ENCODE measurements at places on chromosomes 2 and 18.
A peak's percentile ranks its signal among the peaks of the same experiment; 100 is the strongest.

DNA sequence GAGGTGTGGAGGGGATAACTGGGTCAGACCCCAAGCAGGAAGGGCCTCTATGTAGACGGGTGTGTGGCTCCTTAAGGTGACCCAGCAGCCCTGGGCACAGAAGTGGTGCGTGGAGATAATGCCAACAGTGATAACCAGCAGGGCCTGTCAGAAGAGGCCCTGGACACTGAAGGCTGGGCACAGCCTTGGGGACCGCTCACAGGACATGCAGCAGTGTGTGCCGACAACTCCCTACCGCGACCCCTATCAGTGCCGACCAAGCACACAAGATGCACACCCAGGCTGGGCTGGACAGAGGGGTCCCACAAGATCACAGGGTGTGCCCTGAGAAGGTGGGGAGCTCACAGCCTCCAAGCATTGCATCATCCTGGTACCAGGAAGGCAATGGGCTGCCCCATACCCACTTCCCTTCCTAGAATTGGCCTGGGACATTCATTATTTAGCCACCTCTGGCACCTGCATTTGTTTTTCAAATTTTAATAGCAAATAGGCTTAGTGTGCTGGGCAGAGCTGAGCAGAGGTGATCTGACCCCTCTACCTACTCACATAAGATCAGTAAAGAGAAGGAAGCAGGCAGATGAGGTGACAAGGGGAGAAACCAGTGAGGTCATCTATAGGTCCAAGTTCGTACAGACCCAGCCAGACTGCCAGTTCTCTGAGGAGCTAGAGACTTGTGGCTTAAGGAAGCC, 55.2 kb downstream of the BCL11A start:
- DNase-seq, result no peak

DNA sequence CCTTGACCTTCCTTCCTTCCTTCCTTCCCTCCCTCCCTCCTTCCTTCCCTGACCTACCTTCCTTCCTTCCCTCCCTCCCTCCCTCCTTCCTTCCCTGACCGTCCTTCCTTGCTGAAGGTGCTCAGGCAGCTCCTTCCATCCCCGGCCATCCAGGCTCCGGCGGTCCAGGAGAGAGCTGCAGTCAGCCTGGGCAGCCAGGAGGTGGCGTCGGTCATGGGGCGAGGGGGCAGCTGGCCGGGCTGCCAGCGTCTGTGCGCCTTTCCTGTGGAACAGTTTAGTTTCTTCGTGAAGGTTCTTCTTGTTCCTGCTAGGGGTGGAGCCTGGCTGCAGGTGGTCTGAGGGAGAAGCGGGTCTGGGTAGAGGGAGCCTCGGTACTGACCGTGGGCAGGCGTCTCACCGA, 15.7 kb downstream of the GPR35 start:
- no peak for DNase-seq

- no peak for DNase-seq
Observed at GRCh38 chr2:51528156-51528555, 496.2 kb upstream of the NRXN1 start.

DNA sequence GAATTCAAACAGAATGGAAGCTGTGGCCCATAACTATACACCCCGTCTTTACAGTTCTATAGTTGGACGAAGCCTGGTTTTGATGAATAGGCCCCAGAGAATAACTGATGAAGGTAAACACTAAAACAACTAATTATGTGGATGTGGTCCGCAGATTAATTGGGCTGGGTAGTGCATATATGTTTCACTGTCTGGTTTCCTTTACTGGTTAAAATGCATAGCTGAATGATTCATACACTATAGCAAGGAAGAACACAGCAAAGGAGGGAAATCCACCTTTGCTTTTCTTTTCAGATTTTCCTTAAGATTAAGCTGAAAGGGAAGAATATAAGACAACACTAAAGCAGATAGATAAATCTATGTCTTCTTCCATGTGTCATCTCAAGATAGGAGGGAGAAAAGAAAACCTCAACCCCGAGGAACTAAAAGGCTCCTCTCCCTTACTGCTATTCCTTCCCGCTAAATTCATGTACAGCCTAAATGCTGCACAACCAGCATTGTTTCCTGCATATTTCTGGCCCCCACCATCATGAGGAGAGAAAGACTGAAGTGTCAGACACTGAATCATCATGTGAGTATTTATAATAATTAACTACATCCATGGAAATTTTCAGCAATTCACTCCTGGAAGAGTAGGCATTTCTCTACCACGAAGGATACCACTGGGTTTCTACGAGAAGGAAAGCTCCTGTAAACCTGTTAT, 297.1 kb upstream of the CCDC68 start:
- no peak for DNase-seq

GRCh38 chr18:45745817-45746461, 22.0 kb downstream of the SLC14A1 start:
- no peak for DNase-seq

- no peak for DNase-seq
Observed at GRCh38 chr2:27407798-27408491, 1.4 kb downstream of the PPM1G start.

DNA sequence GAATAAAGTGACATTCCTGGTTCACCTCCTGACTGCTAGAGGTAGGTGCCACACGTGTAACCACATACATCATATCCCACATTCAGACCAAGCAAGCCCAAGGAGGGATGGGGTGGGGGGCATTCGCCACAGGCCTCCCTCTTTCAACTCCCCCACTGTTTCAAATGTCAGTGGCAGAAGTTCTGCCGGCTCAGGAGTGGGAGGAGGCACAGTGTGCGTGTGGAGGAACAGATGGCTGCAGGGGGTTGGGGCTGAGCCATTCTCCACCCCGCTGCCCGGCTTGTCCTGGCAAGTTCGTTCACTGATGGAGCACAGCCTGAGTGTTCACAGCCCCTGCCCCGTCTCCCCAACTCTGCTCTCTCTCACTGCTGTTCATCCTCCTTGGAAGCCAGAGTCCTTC, 75.4 kb upstream of the TANC1 start:
- no peak for DNase-seq

DNA sequence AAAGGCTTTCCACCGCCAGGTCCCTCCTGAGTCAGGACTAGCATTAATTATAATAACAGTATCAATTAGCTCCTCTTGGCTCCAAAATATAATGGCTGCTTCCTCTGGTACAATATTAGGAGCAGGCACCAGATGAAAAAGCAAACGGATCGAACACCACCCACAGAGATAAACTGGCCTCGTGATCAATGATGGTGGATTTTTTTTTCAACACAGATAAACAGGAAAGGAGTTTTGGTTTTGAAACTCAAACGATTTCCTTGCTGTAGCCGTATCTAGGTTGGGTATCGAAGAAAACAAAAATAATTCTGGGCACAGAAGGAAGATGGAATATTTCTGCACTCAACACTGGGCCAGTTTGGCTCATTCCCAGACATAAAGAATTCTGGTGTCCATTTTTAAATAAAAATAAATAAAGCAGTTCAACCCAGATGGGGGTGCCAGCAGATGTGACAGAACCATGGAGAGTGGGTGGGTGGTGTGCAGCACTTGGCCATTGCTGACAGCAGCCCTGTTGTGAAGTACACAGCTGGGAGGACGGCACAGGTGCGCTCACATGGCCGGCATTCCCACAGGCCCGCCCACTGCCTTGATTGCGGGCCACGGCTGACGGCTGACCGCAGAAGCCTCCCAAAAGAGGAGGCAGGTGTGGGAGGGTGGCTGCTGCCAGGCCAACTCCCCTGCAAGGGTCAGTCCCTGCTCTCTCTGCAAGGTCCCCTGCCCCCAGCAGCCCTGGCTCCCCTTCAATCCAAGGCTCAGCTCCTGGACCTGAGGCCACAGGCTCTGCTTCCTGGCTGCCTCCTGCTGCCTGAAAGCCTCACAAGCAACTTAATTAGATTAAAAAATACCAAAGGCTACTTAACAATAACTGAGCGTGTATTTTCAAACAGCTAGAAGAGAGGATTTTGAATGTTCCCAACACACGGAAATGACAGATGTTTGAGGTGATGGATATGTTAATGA, 351.9 kb upstream of the ID2 start:
- DNase-seq, result no peak

DNA sequence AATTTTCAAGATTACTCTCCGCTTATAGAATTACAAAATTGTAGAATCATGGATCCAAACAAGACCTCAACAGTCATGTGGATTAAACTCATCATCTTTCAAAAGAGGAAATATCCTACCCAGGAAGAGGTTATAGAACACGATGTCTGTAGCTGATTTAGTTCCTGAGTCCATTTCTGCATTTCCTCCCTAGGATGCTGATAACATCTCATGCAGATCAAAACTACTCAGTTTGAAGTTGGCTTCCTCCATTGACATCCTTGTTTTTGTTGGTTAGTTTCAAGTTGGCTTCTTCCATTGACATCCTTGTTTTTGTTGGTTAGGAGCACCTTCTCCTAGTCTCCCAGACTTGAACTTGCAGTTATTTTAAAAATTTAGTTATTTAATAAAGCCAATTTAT, 147.5 kb downstream of the PARD3B start:
- DNase-seq, result no peak

DNA sequence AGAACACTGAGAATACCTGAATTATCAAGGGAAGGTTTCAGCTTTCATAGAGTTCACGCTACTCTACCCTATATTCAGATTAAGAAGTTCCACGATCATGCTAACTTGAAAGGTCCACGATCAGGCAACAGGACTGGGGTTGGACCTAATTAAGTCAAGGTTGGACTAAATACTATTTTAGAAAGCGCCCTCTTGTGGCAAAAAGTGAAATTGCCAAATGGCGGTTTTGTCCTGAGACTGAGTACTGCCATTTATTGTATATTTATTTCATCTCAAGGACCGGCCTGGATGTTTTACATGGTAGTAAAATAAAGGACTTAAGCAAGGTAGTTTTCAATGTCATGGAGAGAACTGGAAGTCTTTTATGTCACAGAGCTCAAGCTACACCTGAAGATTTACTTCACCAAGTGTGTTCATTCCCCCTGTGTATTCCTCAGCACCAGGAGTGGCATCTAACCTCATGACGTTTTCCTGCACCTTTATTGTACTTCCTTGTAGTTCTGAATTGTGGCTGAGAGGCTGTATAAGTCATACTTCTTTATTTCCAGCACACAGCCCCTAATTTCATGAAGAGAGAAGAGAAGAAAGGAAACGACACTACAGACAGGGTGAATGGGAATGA, 56.8 kb downstream of the SRD5A2 start:
- peak; percentile 3 for DNase-seq

DNA sequence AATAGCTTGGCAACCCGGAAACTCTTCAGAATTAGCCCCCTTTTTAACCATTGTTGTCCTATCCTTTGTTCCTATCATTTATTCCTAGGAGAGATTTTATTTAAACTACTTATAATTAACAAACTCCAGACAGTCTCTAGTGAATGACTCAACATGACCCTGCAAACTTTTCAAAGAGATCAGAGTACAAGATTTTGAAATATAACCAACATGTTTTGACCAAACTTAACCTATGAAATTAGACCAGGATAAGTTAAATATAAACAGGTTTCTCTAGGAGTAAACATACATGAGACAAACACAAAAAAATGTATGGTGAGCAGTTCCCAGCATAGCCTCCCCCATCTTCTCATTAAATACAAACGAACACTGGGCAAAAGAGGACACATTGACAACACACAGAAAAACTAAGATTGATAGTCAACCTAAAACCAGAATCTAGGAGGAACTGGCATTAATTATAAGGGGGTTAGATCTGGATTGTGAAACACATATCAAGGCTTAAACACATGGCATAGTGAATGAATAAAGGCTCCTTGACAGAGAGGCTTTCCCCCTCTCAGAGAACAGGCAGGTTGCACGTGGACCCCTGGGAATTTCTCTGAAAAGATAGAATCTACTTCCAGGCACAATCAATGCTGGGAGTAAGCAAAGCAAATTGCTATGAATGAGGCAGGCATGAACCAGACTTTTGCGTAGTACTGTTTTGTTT, 284.1 kb downstream of the IRS1 start:
- no peak for DNase-seq

GRCh38 chr2:12223732-12224131, 477.3 kb downstream of the LPIN1 start:
- DNase-seq, result no peak

DNA sequence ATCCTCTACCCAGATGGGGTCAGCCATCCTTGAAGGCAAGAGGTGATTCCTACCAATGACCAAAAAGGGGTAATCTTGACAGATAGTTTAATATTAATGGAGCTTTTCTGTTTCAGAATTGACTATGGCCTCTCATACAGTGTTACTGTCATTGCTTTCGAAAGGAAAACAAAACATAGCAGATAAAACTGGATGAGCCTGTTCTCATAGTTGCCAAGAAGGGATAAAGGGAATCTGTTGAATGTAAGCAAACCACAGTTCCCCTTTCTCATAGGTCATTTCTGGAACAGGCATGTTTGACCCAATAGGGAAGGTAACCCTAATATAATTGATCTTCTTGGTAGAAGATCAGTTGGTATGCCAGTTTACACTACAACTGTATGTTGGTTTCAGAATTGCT, 1.6 kb downstream of the RAB27B start:
- DNase-seq, result no peak

DNA sequence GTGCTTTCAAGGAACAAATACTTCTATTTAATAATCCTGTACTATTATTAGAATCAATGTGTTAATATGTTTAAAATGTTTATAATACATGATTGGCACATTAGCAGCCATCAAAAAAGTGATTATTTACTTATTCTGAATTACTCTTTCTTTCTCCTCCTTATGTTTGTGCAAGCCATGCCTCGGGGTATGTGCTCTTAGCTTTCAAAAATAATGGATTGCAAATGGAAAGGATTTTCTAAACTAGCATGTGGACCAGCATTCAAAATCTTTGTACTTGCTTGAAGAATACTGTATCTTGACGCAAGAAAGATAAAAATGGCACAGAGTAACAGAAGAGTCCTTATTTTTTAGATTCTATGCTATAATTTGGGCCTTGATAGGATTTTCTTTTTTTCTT, 156.5 kb downstream of the CDH7 start:
- DNase-seq, result no peak
